ENCODE measurements at places on chromosomes 16 and 17.

DNA sequence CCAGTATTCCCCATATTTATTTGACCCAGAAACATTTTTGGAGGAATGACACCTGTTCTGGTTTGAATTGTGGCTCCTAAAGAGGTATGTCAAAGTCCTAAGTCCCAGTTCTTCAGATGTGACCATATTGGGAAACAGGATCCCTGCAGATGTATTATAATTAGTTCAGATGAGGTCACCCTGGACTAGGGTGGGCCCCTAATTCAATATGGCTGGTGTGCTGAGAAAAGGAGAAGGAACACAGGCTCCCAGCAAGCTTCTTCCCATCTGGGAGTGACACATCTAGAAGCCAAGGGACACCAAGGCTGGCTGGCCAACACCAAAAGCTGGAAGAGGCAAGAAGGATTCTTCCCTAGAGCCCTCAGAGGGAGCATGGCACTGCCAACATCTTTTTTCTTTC, 3.8 kb upstream of the GCSH start:
- no peak for DNase-seq

DNA sequence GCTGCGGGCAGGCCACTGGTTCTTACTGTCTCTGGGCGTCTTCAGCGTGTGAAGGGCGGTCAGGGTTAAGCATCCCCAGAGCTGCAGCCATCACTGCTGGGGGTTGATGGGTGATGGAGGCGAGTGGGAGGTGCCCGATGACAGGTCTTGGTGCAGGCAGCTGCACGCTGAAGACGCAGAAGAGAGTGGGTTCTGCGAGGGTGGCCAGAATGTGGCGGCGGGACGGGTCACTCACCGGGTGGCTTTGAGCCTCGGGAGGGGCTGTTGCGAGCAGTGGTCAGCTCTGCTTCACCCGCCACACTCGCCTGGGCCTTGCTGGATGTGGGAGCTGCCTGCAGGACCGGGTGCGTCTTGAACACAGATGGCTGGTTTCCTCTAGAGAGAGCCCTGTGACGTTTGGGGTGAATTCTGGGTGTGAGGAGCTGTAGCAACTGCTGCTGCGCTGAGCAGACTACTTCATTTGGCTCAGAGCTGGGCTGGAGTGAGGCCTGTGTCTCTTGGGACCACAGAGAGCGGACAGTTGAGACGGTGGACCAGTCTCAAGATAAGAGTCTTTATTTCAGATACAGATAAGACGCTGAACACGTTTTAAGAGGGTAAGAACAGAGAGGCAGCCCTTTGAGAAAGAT, 44.6 kb upstream of the ZNF750 start:
- no peak for DNase-seq

DNA sequence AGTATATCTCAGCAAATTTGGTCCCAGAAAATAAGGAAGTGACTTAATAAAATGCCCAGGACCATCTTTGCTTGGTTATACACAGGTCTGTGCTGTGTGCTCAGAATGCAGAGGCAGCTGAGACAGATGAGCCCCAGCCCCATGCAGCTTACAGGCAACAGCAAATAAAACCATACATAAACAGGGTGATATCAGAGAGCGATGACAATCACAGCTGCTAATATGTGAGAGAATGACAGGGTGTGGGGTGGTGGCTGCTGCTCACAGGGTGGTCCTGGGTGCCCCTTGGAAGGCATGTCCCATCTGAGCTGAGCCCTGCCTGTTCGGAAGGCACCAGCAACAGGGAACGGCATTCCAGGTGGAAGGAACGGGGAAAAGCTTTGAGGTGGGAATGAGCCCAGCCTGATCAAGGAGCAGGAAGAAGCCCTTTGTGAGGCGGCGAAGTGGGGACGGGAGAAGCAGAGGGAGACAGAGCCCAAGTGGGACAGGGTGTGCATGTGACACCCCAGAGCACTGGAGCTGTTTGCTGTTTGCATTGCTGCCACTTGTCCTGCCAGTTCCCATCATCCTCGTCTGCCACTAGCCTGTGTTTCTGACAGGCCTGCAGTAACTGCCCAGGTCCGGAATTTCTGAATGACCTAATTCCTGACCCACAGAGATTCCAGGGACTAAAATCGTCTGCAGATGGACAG, 150.5 kb downstream of the KATNIP start:
- no peak for DNase-seq

DNA sequence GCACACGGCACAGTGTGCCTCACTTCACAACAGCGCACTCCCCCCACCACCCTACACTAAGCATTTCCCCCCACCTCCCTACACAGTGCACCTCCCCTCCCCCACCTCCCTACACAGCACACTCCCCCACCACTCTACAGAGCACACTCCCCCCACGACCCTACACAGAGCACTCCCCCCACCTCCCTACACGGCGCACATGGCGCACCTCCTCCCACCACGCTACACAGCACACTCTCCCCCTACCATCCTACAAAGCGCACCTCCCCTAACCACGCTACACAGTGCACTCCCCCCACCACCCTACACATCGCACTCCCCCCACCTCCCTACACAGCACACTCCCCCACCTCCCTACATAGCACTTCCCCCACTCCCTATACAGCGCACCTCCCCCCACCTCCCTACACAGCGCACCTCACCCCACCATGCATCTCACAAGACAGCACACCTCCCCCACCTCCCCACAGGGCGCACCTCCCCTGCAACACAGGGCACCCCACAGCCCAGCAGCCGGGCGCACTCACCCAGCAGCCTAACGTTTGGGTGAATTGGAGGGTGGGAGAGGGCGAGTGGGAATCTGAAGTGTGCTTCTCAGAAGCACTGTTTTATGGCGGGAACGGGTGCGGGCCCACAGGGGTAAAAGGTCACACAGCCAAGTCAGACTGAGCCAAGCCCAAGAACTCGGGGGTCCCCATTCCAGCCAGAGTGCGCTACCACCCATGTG, 10.3 kb downstream of the KNOP1 start:
- no peak for DNase-seq

DNA sequence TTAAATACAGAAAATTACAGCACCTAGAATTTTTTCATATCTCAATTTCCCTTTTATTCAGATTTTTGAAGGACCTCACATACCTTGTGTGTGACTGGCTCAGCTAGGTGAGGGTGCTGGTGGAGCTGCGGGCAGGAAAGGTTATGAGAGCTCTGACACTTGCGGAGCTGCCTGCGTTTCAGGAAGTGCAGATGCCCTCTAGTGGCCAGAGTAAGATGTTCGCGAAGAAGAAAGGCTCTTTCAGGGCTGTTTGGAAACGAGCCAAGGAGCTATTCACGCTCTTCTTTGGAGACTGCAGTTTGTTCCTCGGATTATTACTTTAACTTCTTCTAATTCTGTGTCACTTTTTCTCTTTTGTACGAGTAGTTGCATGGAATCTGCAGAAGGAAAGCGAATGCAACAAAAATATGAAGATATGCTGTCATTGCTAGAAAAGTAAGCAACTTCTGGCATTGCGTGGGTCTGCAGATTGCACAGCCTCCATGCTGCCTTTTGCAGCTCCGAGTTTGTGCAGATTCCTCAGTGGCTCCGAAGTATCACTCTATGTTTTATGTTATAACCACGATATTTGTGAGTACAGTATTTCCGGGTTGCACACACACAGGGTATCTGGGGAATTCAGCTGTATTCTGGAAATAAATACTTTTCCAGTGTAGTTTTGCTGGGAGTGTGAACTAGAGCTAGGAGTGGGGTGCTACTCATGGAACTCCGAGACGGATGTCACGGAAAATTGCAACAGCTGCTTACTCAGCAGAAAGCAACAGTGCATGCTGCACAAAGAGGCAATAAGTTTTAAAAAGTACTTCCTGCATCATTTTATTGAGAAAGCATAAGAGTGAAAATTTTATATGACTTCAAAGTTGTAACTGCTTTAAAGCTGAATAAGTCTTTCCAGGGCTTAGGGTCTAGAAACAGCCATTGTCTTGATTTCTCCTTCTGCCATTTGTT, 46.3 kb downstream of the DNAH9 start:
- DNase-seq = peak; percentile 11

GRCh38 chr17:57900991-57901743, 51.3 kb upstream of the MRPS23 start:
- DNase-seq = no peak

GRCh38 chr16:70294385-70295025, 4.5 kb upstream of the DDX19B start:
- no peak for DNase-seq

DNA sequence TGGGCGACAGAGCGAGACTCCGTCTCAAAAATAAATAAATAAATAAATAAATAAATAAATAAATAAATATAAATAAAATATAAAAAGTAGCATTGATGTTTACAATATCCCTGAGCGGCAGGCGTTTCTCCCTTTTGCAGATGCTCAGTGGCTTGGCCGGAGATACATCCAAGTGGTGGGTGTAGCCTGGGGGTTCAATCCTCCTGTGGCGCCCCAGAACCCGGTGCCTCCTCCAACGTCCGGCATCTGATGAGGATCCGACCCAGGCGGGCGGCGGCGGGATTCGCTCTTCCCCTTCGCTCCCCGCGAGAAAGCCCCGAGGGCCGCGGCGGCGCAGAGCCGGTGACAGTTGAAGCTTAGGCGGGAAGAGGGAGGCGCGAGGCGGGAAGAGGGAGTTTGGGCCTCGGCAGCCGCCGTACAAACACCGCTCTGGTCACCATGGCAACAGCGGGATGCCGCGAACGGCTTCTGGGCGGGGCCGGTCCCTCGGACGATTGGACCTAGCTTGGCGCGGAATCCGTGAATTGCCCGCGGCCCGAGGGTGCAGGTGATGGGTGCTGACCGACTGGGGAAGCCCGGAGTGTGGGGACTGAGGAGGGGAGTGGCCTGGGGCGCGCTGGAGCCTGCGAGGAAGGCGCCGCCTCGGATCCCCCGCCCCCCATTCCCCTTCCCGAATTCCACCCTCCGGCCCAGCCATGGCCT, 12.7 kb upstream of the ALDOA start:
- peak; percentile 75 for DNase-seq

DNA sequence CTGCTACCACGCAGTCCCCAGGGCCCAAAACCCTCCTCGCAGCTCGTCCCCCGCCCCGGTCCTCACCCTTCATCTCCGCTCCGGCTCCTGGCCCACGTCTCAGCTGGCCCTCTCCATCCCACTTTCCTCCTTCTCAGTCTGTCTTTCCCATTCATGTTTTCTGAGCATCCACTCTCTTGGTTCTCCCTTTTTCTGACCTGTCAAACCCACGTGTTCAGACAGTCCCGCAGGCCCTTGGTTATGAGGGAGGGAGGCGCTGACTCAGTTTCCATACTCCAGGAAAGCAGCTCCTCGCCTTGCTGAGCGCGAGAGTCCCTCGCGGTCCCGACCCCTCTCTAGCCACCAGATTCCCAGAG, 392 bp upstream of the HID1 start:
- DNase-seq = no peak

GRCh38 chr17:21039839-21040575, 2.8 kb downstream of the USP22 start:
- no peak for DNase-seq

DNA sequence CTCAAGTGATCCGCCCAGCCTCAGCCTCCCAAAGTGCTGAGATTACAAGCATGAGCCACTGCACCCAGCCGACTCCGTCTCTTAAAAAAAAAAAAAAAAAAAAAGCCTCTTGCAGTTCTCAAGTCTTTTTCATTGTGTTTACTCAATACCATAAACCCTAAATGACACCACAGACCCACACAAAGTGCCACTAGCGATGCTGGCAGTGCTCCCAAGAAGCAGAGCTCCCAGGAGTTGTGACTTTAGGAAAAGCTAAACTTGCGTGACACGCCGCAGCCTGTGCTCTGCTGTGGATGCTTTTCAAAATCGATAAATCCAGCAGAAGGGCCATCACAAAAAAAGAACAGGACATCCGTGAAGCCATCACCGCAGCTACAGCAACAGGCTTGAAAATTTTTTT, 114.7 kb downstream of the ANKRD11 start:
- no peak for DNase-seq

DNA sequence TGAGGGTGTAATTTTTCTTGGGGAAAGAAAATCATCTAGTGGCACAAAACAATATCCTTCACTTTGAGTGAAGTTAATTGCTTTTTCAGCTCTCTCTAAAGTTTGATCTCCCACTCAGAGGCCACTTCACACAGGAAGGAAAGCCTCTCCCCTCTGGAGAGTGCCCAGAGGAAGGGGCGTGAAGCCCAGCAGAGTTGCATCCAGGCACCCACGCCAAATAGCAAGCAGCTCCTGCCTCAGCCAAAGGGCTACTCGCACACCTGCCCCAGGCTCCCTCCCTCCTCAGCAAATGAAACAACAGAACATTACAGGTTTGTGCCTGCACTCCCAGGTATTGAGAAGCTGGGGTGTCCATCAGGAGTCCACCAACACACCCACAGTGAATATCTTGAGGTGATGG, 183.0 kb upstream of the RPL38 start:
- DNase-seq = no peak

- no peak for DNase-seq
Observed at GRCh38 chr16:48909231-48909630, 299.3 kb upstream of the N4BP1 start.

- DNase-seq = no peak
Observed at GRCh38 chr16:3388325-3388724, 12.5 kb downstream of the ZSCAN32 start.

GRCh38 chr17:75594499-75595283, 7.1 kb downstream of the MYO15B start:
- DNase-seq = no peak

DNA sequence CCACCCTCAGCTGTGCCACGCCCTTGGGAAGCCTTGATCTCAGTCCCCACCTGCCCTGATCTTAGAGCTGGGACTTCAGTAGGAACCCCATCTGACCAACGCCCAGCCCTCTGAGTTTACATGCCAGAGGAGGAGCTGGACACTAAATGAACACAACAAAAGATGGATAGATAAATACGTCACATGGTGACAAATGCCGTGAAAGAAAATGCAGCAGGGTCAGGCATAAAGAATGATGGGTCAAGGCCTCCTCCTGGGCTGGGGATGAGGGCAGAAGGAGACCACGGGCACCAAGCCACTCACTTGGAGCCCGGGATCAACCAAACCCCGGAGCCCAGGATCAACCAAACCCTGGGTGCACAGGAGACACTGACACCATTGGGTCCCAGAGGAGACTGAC, 354.9 kb downstream of the C16orf95 start:
- no peak for DNase-seq

GRCh38 chr16:67666559-67667452, at the start of the genes C16orf86 and ENKD1:
C16orf86 (plus strand) TSS chr16:67666814; CDS start chr16:67666971, 157 bp downstream.
ENKD1 (minus strand) TSS chr16:67666750; CDS start chr16:67666442, 308 bp downstream.
- DNase-seq = no peak

- DNase-seq = no peak
Observed at GRCh38 chr16:5066511-5066910, 755 bp upstream of the C16orf89 start.

Data from HFF-Myc (cell line).